ENCODE measurements at places on chromosomes 6 and 20.

- DNase-seq, result no peak
Observed at GRCh38 chr20:56032251-56032650, 26.9 kb upstream of the CBLN4 start.

GRCh38 chr6:88843040-88843439 is 120.4 kb downstream of the RNGTT start:
- peak; percentile 50 for DNase-seq

DNA sequence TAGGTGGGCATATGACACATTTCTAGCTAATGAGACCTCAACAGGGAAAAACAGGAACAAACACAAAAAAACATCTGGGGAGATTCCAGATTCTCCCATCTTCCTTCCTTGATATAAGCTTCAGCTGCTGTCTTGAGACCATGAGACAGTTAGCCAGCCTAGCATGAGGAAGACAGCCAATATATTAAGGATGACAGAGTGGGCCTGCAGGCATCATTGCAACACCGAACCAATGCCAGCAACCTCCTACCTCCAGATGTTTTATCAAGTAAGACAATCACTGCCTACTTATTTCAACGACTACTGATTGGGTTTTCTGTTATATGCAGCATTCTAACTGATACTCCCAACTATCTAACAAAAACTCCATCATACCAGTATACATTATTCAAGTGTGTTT is 119.0 kb downstream of the ISM1 start:
- DNase-seq, result no peak

DNA sequence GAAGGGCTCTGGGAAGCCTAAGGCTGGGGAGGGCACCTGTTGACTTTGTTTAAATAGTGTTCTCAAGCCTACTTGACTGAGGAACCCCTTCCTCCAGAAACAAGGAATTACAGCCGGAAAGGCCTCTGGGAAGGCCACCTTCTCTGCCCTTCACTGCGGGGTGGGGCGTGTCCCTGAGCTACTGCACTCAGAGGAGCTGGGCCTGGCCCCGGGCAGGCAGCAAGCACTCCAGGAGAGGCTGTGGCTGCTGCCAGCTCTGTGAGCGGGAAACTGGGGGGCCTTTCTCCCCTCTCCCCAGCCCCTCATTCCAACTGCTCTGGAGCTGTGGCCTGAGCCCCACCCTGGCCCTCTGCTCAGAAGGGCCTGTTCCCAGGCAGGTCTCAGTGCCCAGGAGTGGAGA is 4.0 kb upstream of the OSBPL2 start:
- DNase-seq, result no peak

GRCh38 chr6:169370054-169370453 is 116.4 kb upstream of the THBS2 start:
- no peak for DNase-seq

- no peak for DNase-seq
Observed at GRCh38 chr6:42391441-42391840, 60.3 kb downstream of the TRERF1 start.

GRCh38 chr20:52402514-52402913 is 210.9 kb upstream of the ZFP64 start:
- DNase-seq, result no peak

GRCh38 chr6:25324066-25324762 is 45.0 kb downstream of the CARMIL1 start:
- no peak for DNase-seq

DNA sequence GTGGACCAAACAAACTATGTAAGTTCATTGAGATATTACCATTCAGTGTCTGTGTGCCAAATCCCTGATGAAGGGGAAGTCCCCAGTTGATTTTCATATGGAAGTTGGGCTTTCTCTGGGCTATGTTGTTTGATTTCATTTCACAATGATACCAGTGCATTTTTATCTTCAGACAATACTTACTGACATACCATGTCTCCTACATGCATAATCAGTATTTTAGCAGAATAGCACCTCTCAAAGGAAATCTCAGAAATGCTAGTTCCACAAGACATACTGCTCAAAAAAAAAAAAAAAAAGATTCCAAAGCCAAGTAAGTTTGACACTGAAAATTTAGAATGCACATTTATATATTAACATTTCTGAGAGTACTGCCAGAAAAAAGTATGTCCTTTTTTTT is 168.8 kb upstream of the RNF217 start:
- DNase-seq, result no peak

DNA sequence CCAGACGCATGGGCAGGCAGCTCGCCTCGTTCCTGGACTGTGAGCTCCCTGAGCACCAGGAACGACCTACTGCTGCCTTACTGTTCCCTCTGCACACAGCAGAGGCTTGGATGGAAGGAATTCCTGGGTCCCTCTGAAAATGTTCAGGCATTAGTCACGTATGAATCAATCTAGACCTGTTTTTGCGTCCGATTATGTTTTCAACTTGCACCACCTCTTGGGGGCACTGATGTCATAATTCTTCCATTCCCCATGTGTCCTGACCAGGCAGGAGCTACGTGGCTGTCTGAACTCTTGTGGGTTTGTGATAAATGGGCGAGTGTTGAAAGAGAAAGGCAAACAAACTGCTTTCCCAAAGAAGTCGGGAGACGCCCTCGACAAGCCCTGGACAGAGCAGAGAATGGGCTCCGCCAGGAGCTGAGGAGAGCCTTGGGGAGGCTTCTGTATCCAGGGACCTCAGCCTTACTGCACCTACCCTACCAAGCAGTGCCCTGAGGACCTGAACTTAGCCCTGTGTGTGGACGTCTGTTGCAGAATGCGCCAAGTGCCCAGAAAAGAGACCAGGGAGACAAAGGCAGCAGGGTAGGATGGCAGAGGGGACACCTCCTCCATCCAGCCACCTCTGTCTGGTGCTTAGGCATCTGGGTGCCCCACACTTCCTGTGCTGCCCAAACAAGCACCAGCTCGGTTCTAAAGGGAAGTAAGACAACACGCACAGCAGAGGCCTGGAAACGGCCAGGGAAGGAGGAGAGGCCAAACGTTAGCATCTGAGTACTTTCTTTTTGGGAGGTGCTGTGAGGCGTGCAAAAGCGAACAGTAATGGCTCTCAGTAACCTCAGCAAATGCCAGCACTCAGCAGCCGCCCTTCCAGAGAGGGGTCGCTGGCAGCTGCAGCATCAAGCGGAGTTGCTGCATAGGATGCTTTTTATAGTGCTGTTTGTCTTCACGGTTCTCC is 124.2 kb downstream of the LY86 start:
- DNase-seq, result peak; percentile 92

DNA sequence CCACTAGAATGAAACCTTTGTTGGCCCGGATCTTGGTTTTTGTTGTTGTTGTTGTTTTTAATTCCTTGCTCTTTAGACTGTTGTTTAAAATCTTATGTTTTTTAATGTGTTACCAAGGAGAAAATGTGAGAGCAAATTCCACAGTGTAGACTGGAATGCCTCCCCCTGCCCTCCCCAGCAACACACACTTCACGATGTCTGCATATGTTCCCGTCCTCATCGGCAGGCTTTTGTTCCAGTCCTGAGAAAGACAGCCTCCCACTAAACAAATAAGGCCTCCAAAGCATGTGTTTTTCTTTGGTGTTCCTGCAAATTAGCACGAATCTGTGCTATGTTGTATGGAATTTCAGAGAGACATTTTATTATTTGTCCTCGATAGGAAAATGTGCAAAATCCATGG is 263.3 kb upstream of the QKI start:
- DNase-seq, result no peak

GRCh38 chr6:145749632-145750031 is 14.3 kb upstream of the EPM2A start:
- peak; percentile 60 for DNase-seq

DNA sequence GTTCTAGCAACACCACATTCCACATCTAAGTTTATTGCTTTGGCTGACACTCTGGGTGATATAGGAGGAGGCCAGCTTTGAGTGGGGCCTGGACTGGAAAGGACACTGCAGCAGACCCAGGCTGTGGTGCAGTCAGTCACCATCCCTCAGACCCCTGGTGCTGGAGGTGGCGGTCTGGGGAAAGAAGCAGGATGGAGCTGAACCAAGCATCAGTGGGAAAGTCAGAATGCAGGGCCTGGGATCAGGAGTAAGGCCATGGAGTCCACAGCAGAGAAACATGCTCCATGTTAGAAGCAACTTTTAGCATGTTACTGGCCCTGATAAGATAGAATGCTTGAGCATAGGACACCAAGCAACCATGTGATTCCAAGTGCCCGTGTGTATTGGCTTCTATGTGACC is 5.9 kb downstream of the HLA-A start:
- DNase-seq, result no peak

DNA sequence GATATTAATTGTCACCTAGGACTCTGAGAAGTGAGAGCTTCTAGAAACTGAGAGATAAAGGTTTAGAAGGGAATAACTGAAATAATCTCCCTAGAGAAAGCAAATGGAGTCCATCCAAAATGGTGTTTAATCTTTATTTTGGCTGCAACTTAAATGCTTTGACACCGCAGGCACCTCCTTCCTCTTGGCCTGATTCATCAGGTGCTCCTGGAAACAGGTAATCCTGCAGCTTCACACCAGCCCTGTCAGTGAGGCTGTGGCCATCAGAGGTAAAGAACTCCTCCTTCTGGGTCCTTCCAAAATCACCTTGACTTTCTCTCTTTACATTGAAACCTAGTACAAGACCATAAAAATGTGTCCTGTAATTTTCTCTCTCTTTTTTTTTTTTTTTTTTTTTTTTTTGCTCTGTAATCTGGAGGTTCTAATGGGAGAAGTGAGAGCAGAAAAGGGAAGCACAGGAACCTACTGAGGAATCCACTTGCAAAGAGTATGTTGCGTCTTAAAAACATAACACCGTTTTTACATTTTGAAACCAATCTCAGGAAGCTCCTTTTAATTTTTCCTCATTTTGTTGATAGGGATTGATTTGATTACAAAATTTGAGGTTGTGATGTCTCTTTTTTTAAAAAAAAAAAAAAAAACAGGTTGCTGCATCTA is 124.2 kb downstream of the LRRC1 start:
- DNase-seq, result no peak

DNA sequence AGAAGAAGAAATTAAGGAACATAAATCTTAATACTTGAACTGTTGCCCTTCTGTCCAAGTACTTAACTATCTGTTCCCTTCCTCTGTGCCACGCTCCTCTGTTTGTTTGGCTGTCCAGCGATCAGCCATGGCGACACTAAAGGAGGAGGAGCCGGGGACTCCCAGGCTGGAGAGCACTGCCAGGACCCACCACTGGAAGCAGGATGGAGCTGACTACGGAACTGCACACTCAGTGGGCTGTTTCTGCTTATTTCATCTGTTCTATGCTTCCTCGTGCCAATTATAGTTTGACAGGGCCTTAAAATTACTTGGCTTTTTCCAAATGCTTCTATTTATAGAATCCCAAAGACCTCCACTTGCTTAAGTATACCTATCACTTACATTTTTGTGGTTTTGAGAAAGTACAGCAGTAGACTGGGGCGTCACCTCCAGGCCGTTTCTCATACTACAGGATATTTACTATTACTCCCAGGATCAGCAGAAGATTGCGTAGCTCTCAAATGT is 17.1 kb downstream of the IRF4 start:
- DNase-seq, result no peak

GRCh38 chr6:131510591-131510990 is 62.4 kb upstream of the ARG1 start:
- no peak for DNase-seq

GRCh38 chr6:56515081-56515905 is 127.4 kb downstream of the DST start:
- no peak for DNase-seq

DNA sequence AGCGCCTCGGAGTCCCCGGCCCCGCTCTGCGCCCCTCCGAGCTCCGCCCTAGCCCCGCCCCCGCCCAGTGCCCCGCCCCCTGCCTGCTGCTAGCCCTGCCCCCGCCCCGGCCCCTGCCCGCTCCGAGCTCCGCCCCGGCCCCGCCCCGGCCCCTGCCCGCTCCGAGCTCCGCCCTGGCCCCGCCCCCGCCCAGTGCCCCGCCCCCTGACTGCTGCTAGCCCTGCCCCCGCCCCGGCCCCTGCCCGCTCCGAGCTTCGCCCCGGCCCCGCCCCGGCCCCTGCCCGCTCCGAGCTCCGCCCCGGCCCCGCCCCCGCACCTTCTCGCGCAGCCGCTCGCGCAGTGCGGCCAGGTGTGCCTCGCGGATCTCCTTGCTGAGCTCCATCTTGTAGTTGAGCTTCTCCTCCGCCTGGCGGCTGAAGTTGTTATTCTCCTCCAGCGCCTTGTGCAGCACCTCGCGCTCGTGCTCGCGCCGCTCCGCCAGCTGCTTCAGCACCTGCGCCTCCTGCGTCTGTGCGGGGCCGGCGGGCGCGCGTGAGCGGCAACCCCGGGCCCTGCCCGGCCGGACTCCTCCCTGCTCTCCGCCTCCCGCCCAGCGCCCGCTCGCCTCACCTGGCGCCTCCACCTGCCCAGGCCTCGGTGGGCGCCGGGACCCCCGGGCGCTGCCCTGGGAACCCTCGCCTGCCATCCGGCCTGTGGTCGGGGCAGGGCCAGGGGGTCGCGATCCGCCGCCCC is 11.3 kb downstream of the STMN3 start:
- peak; percentile 41 for DNase-seq

DNA sequence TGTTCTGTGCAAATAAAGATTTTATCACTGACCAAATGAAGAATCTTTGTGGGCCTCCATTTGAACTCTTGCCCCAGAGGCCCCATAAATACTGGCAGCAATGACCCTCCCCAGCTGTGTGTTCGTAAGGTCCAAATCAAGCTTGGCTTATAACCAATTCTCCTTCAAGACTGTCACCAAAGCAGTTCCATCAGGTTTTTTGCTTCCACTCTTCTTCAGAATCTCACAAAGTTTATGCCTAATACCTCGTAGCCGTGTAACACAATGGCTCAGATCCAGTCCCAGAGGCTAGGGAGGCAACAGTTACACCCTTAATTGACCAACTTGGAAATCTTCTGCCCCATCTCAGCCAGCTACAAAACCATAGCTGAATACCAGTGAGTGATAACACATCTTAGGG is 120.5 kb downstream of the HIVEP2 start:
- DNase-seq, result no peak

GRCh38 chr6:115896538-115897129 is 164.1 kb downstream of the FRK start:
- peak; percentile 16 for DNase-seq

GRCh38 chr6:68778356-68779020 is 143.4 kb downstream of the ADGRB3 start:
- DNase-seq, result no peak

DNA sequence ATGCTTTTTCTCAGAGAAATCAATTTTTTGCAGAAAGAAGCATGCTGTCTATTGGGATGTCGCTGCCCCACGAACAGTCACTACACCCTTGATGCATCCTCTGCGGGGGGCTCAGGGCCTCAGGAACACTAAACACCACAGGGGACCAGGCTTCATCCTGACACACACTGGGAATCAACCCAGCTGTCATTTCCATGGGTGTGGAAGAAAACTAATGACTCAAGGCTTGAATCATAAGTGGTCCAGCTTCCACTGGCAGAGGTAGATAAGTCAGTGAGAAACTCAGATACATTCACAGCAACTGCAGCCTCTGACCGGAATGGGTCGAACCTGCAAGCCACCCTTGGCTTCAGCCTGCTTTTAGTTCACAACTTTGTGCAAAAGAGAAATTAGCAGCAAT is 81.3 kb upstream of the SPTLC3 start:
- peak; percentile 11 for DNase-seq

- DNase-seq, result no peak
Observed at GRCh38 chr20:38941726-38942389, 15.6 kb downstream of the FAM83D start.

GRCh38 chr6:125099211-125100073 is 54.1 kb upstream of the TPD52L1 start:
- no peak for DNase-seq

GRCh38 chr6:20770773-20771172 is 236.5 kb downstream of the CDKAL1 start:
- no peak for DNase-seq

GRCh38 chr6:141752677-141753076 is 380.0 kb upstream of the GJE1 start:
- DNase-seq, result no peak

- no peak for DNase-seq
Observed at GRCh38 chr6:143718472-143718871, 40.7 kb downstream of the PHACTR2 start.

- no peak for DNase-seq
Observed at GRCh38 chr20:36937402-36937770, 14.1 kb downstream of the SAMHD1 start.

Measured in GM04504 (cell line).